SW 1271 (cell line): ENCODE measurements at places on chromosomes 6 and 20.

GRCh38 chr6:145656128-145656527, 79.2 kb downstream of the EPM2A start:
- no peak for DNase-seq

- DNase-seq, result no peak
Observed at GRCh38 chr20:10864076-10864672, 190.4 kb upstream of the JAG1 start.

GRCh38 chr20:54510541-54511129, 35.2 kb downstream of the DOK5 start:
- no peak for DNase-seq

GRCh38 chr6:157659536-157660271, 163.3 kb upstream of the SNX9 start:
- no peak for DNase-seq

- no peak for DNase-seq
Observed at GRCh38 chr6:105884426-105884825, 201.7 kb upstream of the PRDM1 start.

GRCh38 chr6:257031-257725, 35.1 kb upstream of the DUSP22 start:
- DNase-seq, result no peak

- DNase-seq, result no peak
Observed at GRCh38 chr20:32477594-32478512, 107.3 kb downstream of the NOL4L start.
